Posterior cingulate gyrus (tissue), 11 donors: ENCODE measurements at places on chromosomes 5 and 9.
A peak's percentile ranks its signal among the peaks of the same experiment; 100 is the strongest.

DNA sequence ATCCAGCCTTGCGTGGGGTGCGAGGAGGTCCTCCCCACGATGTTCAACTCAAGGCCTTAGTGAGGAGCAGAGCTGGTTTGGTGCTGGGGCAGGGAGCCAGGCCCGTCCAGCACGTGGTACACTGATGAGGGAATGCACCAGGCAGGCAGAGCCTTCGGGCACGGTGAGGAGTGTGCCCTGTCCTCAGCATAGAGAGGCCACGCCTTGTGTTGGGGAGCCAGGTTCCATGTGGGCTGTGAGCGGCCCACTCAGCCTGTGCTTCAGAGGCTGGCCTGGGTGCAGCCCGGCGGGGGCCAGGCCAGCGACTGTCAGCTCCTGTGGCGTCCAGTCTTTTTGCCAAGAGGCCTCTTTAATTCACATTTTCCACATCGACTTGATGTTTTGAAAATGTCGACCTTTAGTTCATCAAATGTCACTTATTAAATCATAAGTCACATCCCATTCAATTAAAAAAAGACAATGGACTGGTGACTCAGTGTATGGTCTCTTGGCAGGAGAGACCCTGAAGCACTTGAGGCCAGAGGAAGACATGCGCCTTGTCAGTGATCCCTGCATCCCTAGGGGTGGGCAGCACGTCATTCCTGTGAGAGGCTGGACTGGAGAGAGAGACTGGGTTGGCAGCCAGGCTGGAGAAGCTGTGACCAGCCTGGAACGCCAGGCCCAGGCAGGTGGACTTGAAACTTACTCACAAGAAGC is 21.7 kb downstream of the ERGIC1 start:
- no peak for DNase-seq

- no peak for DNase-seq
These were observed 901.9 kb upstream of the WWC1 start for GRCh38 chr5:167389537-167389936.

DNA sequence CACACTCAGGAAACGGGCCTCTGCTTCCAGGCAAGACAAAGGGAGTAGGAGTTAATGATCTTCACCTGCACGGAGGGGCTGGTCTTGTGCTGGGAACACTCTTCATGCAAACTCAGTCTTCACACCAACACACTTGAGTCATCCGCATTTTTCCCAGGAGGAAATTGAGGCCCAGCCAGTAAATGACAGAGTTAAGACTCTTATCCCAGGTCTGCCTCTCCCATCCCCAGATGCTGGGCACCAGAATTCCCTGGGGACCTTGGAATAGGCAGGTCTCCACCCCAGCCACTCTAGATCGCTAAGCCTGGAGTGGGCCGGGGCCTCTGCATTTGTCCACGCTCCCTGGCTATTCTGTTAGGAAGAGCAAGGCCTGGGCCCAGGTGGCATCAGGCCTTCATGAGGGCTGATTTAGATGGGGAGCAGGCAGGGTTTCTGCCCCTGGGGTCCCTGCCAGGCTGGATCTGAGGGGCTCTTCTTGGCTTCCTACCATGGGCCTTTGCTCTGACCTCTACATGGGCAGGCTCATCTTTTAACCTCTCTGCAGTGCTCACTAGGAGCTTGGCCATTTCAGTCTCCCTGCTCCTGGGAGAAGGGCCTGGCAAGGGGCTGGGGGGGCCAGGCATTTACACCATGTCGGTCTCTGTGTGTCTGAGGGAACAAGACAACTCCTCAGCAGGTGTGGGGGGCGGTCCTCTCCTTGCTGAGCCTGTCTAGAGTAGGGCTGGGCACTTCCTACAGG is 77.3 kb downstream of the AMBP start:
- DNase-seq: no peak

DNA sequence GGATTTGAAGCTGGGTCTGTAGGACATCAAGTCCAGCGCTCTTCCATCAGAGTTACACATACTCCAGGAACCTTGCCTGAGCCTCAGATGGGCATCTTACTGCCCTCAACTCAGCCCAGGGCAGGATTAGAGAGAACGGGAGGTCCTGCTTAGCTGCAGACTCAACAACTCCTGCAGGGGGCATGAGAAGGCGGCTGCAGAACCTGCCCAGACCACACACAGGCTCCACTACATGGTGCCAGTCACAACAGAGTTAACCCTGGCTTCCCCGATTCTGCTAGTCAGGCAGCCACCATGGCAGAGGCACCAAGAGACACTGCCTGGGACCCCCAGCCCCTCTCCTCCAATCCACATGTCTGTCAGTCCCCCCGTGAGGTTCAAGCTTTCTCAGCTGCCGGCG is 23.9 kb upstream of the CPLX2 start:
- DNase-seq: no peak

DNA sequence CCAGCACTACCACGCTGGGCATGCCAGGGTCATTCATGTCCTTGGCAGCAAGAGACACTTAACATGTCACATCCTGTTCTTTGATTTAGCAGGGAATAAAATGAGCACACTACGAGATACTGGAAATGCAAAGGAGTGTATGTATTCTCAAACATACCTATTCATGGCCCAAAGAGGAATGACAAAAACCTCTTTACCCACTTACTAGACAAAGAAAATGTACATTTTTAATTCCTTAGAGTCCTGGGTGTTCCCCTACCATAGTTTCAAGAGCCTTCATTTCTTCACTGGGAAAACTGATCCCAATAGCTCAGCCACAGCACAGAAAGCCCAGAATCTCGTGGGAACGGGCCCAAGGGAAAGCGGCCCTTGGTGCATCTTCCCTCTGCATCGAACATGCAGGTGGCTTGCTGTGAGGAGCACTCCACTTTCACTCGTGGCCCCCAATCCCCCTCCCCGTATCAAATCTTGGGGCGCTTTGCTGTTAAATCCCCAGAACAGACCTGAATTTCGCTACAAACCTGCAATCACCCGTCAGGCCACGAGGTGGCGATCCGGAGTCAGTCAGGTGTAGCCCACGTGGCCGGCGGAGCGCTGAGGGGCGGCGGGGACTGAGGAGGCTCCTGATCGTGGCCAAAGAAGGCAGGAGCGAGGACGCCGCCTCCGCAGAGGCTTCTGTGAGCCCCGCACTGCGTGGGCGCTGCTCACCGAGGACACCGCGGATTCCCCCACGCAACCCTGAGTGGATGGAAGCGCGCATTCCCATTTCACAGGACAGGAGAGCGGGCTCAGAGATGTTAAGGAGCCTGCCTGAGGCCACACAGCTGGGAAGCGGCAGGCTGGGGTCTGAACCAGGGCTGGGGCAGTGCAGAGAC is 91.4 kb downstream of the LMX1B start:
- peak; percentile 80 for DNase-seq
